ENCODE measurements at places on chromosomes 5 and 9. TPM values are rescaled to one million over a fixed set of nuclear protein-coding genes. Genes with fewer than 3 reads are reported as not detected.
A peak's percentile ranks its signal among the peaks of the same experiment; 100 is the strongest.

DNA sequence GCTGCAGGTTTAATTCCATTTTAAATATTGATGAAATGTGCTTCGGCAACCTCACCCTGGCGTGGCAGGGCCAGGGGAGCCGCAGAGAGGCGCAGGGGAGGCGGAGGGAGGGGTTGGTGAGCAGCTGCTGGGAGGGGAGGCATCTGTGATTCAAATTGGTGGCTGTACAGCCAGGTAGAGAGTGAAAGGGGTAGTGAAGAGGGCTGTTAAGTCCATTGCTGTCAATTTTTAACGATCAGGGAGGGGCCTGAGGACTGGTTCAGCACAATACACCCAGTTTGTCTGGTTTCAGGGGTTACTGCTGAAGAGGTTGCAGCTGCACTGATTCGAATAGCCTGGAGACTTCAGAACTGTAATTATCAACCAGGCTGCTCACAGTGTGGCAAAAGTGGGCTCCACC, 31.3 kb downstream of the LHX6 start:
- H3K4me1 ChIP-seq = no peaks in the 10 kb centered on the region
- H3K27ac ChIP-seq = no peak overlapping the region
- H3K4me3 ChIP-seq = no peak overlapping the region
- no peaks in the 10 kb centered on the region for H3K36me3 ChIP-seq

DNA sequence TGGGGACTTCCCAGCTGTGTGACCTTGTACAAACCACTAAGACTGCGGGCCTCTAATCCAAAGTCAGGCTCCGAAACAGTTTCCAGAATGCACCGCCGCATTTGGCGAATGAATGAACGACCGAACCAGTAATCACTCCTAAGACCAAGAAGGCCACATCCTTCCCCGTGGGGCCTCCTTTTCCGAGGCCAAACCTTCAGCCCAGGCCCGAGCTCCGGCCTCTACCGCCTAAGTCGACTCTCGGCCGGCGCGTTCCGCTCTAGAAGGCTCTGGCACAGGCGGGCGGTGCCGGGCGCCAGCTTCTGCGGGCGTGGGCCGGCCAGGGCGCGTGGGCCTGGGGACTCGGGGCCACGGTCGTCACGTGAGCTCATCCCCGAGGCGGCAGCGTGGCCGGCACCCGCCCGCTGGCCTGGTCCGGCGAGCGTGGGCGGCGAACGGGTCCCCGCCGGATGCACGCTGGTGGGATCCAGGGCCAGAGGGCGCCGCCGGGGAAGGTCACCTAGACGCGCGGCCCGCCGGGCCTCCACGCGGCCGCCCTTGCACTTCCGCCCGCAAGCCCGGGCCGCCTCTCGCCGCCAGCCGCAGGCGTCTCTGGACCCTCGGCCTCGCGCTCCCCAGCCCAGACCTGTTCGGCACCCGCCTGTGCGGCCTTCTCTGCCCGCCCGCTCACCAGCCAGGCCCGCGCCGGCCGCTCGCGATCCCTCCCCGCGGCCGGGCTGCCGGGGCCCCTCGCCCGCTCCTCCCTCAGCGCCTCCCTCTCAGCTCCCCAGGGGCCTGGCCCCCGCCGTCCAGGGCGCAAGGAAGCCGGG, 754 bp downstream of the VDAC1 start:
- peak; percentile 70 for DNase-seq
- H3K4me3 ChIP-seq = peak overlapping the region; percentile 90
- peaks cover 21% of the 10 kb centered on the region for H3K36me3 ChIP-seq
- no peaks in the 10 kb centered on the region for H3K27me3 ChIP-seq
- peak overlapping the region; percentile 93 for H3K27ac ChIP-seq

GRCh38 chr5:146203872-146204192, 427 bp downstream of the RBM27 start:
- DNase-seq = no peak
- no peak overlapping the region for H3K4me3 ChIP-seq
- H3K27me3 ChIP-seq = peaks cover 3% of the 10 kb centered on the region
- H3K27ac ChIP-seq = no peak overlapping the region
- peaks cover 3% of the 10 kb centered on the region for H3K36me3 ChIP-seq

SHC3 gene
- total RNA-seq = not detected

DNA sequence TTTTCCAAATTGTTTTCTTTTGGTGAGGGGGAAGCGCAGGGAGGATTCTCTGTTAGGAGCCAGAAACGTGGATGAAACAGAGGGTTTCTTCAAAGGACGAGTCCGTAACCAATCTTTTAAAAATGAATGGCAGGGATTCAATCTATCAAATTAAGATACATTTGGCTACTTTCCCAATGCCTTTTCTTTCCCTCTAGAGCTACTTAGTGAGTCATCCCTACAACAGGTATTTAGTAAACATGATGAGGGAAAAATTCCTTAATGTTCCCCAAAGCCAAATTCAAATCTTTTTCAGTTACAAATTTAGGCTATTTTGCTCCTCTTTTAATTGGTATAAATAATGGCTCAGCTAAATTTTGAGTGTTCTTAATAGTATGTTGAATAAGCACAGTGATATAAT, 366.4 kb upstream of the RIOK2 start:
- H3K4me3 ChIP-seq = no peak overlapping the region
- no peak for DNase-seq
- no peak overlapping the region for H3K27ac ChIP-seq
- H3K4me1 ChIP-seq = peaks cover 15% of the 10 kb centered on the region

- DNase-seq = no peak
- H3K4me3 ChIP-seq = no peak overlapping the region
- no peaks in the 10 kb centered on the region for H3K36me3 ChIP-seq
- peaks cover 4% of the 10 kb centered on the region for H3K27me3 ChIP-seq
- no peak overlapping the region for H3K27ac ChIP-seq
- H3K4me1 ChIP-seq = no peaks in the 10 kb centered on the region
Observed at GRCh38 chr9:36021968-36022367, 14.7 kb upstream of the RECK start.

All from activated CD8-positive, alpha-beta memory T cell treated with anti-CD3 and anti-CD28 coated beads, Interleukin-2, amount 10 ng/mL, durations not matched to agents 7 days and 5 days (primary cell).